ENCODE measurements at places on chromosomes 2 and 18.

DNA sequence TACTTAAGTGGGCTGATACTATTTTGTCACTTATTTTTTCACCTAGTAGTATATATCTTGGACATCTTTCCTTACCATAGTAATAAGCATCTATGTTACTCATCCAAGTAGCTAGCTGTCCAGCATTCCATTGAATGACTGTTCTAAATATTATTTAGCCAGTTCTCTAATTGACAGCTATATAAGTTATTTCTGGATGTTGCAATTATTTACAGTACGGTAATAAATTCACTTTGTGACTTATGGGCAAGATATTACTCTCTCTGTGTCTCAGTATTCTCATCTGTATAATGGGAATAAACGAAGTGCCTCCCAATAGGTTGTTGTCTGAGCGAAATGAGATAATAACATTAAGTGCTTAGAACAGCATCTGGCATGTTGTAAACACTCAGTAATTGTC is 46.6 kb upstream of the AGAP1 start:
- DNase-seq: no peak

DNA sequence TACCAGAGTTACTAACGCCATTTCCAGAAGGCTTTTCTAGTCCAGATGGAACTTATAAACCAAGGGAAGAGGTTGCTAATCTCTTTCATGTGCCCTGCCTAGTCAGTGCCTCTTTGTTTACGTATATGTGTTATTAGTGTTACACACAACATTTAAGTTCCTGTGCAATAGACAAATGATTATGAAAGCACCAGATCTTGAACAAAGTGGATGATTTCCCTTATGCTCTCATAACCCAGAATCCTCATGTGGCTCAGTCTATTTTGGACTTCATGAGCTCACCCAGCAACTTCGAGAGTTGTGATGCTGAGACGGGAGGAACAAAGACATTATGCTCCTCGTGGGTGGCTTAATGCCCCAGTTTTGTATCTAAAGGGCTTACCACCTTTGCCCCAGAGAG is 214.4 kb upstream of the SP5 start:
- no peak for DNase-seq

GRCh38 chr2:149184991-149185390 is 145.4 kb upstream of the LYPD6 start:
- no peak for DNase-seq

DNA sequence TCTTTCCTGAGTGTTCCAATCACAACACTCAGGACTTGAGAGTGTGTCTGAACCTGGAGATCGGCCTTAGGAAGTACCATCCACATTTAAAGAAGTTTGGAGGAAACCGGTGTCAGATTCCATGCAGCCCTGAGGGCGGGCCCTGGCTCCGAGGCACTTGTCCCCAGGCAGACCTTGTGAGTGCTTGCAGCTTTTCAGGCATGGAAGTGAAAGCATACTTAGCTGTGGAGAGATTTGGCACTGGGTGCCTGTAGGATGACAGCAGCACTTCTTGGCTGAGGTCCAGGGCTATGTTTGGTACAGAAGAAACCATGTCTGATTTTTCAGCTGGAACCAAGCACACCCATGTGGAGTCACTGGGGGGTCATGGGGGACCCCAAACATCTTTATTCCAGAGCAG is 230.8 kb downstream of the SEPTIN10 start:
- no peak for DNase-seq

DNA sequence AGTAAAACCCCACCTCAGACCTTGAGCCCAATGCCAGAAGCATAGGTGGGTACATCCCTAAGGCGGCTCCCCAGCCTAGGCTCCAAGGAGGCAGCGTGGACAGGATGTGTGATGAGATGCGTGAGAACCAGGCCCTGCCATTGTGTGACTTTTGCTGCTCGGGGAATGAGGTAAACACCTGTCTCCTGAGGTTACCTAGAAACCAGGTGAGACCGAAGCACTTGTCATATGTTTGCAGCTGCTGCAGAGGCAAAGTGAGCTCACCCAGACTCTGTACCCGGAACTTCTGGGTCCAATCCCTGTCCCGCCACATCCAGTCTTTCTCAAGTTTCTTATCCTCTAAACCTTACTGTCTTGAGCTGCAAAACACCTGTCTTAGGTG is 3.4 kb downstream of the FBLN7 start:
- DNase-seq: no peak

DNA sequence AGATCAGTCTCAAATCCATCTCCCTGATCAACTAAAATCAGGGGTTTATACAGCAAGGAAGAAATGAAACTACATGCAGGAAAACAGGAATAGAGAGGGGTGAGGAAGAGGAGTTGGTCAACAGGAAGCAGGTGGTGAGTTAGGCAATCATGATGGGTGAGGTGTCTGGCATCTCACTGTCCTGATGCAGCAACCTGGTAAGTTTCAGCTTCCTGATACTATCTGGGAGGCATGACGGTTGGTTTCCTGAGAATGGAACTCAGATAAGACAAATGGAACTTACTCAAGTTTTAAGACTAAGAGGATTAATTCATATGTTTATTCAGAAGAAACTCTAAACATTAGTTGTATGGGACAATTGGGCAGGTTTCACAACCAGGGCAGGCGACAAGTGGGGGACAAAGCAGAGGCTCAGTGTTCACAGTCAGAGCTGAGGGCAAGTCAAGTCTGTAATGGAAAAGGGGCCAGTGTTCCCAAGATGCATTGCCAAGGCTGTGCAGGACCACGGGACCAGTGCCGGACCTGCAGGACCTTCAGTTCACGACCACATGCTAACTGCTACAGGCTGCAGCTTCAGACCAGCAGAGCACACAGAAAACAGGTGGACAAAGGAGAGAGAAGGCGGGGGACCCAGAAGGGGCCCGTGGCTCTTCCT is 17.7 kb upstream of the GALM start:
- DNase-seq: peak; percentile 83

DNA sequence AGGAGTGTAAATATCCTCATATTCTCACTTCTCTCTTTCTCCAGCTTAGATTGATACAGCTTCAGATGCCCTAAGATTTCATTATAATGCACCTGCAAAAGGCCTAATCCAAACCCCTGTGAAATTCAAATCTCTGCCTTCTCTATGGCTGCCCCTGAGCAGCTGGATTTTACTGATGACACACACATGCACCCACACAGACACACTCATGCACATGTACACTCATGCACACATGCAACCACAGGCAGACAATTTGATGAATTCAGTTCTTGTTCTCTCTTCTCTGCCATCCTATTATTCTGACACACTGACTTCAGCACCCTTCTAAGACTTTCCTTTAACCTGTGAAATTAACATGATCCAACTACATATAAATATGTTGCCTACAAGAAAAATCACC is 563.2 kb downstream of the RNF144A start:
- no peak for DNase-seq

DNA sequence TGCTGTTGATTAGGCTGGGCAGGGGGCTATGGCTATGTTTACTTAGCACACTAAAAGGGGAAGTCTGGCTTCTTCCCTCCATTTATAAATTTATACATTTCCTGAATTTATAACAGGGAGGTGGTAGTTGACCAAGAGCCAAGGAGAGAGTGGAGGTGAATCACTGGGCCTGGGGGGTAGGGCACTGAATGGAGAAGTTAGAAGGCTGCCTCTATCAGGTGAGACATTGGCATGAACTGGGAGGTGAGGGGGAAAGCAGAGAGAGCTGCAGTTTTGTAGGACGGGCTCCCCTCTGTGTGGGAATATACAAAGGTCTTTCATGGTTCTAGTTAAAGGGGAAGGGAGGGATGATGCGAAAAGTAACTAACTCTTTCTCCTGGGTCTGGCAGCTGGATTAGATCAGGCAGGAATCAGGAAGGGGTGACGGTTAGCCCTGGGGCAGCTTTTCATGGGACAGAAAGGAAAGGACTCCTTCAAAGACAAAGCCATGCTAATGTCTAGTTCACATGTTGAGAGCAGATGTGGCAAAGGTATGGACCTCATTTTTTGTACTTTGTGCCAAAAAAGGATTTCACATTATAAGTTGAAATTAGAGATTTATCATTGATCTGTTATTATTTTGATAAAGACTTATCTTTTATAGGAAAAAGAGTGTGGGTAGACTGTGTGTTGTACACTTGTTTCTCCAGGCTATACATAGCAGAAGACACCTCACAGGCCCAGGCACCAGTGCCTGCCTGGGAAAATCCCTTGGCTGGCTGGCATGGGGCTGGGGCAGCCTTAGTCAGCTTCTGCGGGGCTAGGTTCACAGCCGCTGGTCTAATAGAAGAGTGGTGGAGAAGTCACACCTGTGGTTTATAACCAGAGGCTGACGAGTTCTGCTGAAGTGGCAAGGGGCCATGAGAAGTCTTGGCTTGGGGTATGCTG is 158.7 kb downstream of the CLIP4 start:
- no peak for DNase-seq

DNA sequence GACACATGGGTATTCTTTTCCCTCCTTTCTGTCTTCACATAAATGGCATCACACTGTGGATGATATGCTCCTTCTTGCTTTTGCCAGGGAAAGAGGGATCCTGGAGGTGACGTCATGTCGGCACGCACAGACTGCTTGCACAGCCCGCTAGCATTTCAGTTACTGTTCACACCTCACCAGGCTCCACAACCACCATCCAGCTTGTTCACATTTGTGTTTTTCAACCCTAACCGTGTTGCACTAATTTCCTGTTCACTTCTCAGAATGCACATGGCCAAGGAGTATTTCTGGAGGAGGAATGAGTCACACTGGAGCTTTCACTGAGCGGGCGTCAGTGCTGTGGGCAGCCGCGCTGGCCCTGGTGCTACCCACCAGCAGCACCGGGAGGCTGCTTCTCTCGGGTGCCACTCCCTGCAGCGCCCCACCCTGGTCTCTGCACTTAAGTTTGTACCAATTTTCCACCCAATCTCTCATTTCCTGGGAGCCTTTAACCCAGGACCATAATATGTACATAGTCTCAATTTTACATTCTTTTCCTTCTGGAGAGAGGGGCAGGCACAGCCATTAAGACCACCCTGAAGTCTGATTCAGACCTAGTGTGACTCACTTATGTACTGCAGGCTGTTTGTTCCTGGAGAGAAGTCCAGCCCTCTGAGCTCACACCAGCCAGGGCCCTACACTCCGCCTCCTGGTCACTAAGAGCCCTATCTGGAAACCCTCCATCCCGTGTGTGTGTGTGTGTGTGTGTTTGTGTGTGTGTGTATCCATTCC is 65.1 kb downstream of the MBP start:
- peak; percentile 77 for DNase-seq

DNA sequence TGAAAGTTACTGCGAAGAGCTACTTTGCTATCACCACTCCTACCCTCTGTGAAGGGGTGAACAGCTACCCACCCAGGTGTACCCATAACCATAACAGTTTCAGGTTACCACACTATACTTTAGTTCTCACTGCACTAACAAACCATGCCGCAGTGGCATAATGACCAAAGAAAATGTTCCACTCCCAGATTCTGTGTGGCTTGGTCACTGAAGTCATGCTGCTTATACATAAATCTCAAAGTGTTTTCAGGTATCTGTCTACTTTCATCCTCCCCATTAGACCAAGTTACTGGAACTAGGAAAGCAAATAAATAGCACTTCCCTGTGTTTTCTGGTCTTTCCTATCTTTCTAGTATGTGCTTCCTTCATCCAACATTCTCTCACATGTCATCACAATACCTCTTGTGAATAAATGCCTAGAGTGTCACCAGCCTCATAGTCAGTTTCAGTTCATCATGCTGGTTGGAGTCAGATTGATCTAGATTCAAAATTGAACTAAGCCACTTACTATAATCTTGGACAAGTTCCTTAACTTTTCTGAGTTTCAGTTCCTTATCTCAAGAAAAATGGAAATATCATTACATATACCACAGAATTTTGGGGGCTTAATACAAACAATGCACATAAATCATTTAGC is 293.6 kb downstream of the FSIP2 start:
- DNase-seq: peak; percentile 9

GRCh38 chr2:15377202-15377601 is 183.9 kb downstream of the NBAS start:
- DNase-seq: no peak

DNA sequence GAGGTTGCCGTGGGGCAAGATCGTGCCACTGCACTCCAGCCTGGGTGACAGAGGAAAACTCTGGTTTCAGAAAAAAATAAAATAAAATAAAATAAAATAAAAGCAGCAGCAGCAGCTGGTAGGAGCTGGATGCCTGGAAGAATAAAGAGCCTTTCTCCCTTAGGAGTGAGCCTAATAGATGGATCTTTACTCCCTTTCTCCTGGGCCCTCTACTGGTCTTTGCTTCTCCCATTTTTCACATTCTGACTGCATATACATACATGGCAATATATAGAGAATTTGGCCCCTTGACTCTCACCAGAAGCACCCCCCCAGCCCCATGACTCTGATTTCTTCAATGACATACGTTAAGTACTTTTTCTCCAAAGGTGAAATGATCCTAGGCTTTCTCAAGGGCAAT is 9.8 kb upstream of the MALT1 start:
- DNase-seq: no peak

- DNase-seq: no peak
Observed at GRCh38 chr2:100884145-100884621, 64.2 kb downstream of the NPAS2 start.

DNA sequence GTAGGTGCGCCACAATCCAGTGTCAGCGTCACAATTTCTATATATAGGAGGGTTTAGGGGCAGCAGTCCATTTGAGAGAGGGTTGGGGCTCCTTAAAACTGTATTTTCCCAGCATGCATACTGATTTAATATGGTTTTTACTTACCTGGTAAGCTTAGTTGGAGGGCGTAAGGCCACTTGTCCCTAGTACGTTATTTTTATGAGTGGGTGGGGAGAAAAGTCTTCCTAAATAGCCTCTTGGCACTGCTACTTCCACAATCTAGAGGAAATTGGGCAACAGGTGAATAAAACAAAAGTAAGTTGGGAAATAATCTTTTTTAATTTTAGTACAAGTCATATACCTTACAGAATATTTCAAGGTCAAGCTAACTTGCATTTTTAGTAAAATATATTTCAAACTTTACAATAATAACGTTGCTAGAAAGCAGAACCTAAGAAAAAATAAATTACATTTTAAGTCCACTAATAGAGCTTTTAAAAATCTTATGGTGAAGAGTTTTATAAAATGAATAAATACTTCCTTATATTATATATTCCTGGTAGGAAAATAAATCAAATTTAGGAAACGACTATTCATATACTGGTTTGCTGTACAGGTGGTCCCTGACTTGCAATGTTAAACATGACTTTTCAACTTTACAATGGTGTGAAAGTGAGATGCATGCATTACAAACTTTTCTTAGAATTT is 20.9 kb downstream of the DHRS9 start:
- DNase-seq: peak; percentile 79

- no peak for DNase-seq
Observed at GRCh38 chr2:119234021-119235019, 10.7 kb downstream of the STEAP3 start.

GRCh38 chr2:189798312-189799029 is 14.2 kb downstream of the PMS1 start:
- DNase-seq: peak; percentile 65

- no peak for DNase-seq
Observed at GRCh38 chr18:36993068-36993467, 164.1 kb downstream of the KIAA1328 start.

All from inflammatory macrophage treated with lipopolysaccharide for 4 hours (primary cell).